ENCODE measurements at places on chromosomes 7 and 10.

GRCh38 chr10:20648263-20648874 lies 248.7 kb downstream of the NEBL start:
- DNase-seq: no peak

GRCh38 chr7:45126920-45127319 lies 15.4 kb upstream of the TBRG4 start:
- no peak for DNase-seq

DNA sequence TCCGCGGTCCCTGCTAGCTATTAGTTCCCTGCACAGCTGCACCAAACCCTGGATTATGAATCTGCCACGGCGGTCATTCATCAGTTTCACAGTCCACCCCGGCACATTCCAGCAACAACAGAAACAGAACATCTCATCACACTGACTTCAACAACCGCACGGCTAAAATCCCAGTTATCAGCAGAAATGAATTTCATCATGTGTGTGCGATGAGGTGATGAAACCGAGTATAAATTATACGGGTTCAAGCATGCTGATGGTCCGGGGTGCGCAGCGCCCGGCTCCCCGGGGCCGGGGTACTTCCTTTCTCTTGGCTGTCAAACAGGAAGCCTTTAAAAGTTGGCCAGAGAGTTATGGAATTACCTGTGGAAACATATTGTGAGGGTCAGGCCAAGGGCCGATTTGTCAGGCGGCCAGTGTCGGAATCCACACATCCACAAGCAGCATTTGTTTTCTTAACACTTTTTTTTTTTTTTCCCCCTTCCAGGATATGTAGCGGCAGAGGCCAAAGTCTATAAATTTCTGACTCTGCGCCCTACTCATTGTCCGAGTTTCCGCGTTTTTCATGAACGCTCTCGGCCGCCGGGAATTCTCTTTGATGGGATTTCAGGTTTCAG lies 420.9 kb upstream of the MGMT start:
- DNase-seq: no peak

DNA sequence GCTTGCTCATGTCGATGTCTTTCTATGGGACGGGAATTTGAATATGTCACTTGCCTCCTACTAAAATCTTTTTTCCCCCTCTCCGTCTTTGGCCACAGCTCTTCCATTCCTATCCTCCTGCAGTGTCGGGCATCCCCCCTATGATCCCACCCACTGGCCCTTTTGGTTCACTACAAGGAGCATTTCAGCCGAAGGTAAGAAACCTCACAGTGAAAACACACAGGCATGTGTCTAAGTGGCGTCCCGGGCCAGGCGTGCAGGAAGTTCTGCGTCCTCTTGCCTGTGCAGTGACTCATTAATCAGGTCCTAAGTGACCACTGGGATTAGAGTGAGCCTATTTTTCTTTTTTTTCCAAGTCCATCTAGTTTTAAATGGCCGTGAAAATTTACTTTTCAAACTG lies 360.5 kb upstream of the GALNT17 start:
- DNase-seq: no peak

- DNase-seq: no peak
Measured at GRCh38 chr10:393106-393745, 258.0 kb downstream of the ZMYND11 start.

- DNase-seq: no peak
Measured at GRCh38 chr7:43872406-43873110, 3.2 kb upstream of the MRPS24 start.

- DNase-seq: no peak
Measured at GRCh38 chr7:69696054-69696591, 97.8 kb downstream of the AUTS2 start.

- no peak for DNase-seq
Measured at GRCh38 chr10:122863216-122864193, 15.9 kb downstream of the FAM24B start.

DNA sequence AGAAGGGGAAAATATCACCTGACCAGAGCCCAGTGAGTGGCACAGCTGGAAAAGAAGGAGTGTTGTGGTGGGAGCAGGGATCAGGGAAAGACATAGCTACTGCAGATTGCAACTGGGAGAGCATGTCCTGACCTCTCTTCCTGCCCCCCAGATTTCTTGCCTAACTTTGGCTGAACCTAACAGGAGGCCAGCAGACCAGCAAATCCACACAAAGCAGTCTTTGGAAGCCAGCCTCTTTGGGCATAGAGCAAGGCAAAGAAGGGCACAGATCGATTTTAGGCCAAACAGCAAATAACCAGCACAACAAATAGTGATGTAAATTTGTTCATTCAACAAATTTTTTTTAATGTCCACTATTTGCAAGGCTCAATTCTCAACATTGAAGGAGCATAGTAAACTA lies 433.2 kb upstream of the GHITM start:
- no peak for DNase-seq

GRCh38 chr7:43721193-43721806 lies 8.0 kb downstream of the COA1 start:
- DNase-seq: peak; percentile 20

- no peak for DNase-seq
Measured at GRCh38 chr10:32964270-32964669, 6.2 kb upstream of the ITGB1 start.

DNA sequence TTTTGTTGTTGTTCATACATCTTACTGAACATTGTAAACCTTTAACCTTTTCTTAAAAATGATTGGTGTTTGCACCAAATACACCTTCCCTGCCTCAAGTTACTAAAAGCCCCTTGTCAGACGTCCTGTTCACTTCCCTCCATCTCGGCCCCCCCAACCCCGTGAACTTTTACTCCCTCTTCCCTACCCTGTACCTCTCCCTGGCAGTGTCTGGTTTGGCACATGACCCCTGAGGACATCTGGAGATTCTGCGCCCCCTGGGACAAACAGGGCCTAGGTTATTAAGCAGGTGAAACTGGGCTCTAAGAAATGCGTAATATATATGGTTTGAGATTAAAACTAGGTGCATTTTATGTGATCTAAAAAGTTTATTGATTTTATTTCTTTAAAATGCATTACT lies 1.4 kb downstream of the PPP2R2D start:
- DNase-seq: no peak

- DNase-seq: no peak
Measured at GRCh38 chr10:76432016-76433012, 1000.9 kb downstream of the LRMDA start.

DNA sequence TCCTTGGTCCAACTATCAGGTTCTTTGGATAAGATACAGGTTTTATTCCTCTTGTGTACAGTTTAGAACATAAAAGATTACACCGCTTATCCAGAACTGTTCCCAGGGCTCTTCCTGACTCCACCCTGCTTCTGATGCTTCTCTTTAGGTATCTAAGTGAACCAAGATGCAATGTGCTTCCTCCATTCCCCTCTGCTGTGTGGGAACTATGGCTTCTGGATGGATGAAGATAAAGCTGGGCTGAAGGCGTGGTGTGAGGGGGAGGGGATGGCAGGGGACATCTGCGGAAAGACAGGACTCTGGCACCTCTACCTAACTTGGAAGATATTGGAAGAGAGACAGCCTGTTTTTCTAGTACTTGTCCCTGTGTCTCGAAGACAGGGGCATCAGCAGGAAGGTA lies 209.9 kb upstream of the TBX20 start:
- DNase-seq: no peak

- DNase-seq: no peak
Measured at GRCh38 chr10:70619271-70620019, 16.9 kb upstream of the PRF1 start.

DNA sequence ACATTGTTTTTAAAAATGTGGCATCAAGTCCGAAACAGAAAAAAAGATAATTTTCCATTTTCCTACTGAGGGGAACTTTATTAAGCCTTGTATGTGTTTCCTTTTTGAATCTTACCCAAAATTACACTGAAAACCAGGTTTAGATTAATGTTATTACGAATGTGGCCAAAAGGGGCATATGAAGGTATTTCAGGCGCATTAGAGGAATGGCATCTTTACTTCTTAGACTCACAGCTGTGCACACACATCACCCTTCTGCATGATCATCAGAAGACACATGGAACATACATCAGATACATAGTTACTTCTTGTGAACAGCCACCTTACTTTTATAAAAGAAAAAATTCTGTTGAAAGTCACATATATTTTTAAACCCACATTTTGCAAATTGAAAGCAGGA lies 58.6 kb upstream of the ZPBP start:
- DNase-seq: no peak

- DNase-seq: peak; percentile 55
Measured at GRCh38 chr10:484441-484924, 205.0 kb downstream of the DIP2C start.

GRCh38 chr7:40300146-40300670 lies 165.4 kb downstream of the SUGCT start:
- no peak for DNase-seq

- DNase-seq: no peak
Measured at GRCh38 chr10:43122826-43123225, 15.4 kb upstream of the CSGALNACT2 start.

- no peak for DNase-seq
Measured at GRCh38 chr10:131797626-131798025, 103.2 kb upstream of the PPP2R2D start.

DNA sequence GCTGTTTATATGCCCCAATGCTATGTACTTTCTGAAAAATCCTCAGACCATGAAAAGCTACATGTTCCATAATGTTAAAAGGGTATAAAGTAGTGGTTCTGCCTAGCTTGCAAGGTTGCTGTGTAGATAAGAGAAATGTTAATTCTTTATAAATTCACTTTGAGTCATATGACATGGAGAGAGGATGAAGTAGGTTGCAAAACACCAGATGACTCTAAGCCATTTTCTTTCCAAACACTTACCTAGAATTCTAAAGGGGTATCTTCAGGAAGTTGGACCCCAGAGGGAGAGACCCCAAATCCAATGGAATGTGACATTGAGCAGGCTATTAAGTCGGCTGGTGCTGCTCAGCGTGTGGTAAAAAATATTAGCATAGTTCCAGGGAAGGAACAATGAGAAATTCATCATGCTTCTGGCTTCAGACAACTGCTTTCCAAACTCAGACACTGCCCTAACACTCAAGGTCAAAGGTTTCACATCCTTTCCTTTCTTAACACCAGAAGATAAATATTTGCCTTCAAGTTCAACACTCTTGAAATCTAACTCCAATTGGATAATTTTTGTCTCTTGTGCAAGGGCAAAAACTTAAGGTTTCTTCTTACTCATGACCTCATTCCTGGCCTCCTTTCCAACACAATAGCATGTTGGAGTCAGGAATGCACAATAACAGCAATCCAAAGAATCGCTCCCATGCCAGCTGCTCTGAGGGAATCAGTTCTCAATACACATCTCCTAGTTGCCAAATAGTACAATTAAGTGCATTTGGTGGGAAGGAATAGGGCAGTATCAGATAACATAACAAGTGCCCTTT lies 100.7 kb upstream of the AFAP1L2 start:
- no peak for DNase-seq

GRCh38 chr7:25456467-25457171 lies 228.3 kb upstream of the NPVF start:
- DNase-seq: peak; percentile 57

DNA sequence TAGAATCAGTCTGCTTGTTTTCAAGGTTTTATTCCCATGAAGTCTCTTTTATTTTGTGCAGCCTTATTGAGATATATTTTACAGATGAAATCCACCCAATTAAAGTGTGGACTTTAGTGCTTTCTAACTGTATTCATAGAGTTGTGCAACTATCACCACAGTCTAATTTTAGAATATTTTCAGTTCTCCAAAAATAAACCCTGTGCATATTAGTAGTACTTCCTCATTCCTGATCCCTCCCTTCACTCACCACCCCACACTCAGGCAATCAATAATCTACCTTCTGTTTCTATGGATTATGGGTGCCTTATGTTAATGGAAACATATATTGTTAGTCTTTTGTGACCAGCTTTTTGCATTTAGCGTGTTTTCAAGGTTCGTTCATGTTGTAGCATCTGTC lies 185.7 kb upstream of the TMEM72 start:
- DNase-seq: no peak

- DNase-seq: no peak
Measured at GRCh38 chr10:130773941-130774340, 537.6 kb downstream of the TCERG1L start.

- DNase-seq: no peak
Measured at GRCh38 chr7:151793531-151793951, 83.4 kb downstream of the PRKAG2 start.

DNA sequence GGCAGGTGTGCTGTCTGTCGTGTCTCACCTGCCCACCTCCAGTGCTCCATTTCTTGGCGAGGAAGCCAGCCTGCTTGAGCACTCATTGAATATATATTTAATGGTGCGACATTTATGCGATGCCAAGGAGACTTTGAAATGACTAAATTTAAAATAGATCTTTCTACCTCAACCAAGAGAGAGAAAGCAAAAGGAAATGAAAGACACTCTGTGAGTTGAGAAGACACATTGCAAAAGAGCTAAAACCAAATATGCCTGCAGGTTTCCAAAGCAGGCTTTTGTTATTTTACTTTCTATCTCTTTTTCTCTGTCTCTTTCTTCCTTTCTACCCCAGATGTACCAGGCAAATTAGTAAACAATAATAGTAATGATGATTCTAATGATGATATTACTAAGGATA lies 53.6 kb upstream of the AOAH start:
- no peak for DNase-seq

GRCh38 chr10:88962336-88962735 lies 9.8 kb upstream of the ACTA2 start:
- DNase-seq: no peak

- DNase-seq: no peak
Measured at GRCh38 chr7:151436446-151437158, 3.3 kb downstream of the CRYGN start.

GRCh38 chr7:142300689-142301088 lies 42.8 kb upstream of the PRSS58 start:
- no peak for DNase-seq

GRCh38 chr7:145839814-145840213 lies 276.8 kb upstream of the CNTNAP2 start:
- no peak for DNase-seq

DNA sequence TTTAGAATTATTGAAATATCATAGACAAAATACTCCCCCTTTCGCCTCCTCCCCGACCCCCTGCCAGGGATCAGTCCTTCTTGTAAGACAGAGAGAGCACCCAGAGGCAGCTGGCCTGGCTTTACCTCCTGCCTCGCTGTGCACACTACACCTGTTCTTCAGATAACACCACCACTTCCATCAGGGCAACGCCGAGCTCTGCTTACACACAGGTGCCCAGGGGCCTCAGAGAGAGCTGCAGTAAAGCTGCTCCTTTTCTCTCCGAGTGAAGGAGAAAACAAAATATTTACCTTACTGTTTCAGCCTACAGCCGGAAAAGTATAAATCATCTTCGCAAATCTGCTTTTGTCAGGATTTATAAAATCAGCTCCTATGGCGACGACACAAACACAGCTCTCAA lies 80.7 kb downstream of the HIPK2 start:
- DNase-seq: peak; percentile 13

DNA sequence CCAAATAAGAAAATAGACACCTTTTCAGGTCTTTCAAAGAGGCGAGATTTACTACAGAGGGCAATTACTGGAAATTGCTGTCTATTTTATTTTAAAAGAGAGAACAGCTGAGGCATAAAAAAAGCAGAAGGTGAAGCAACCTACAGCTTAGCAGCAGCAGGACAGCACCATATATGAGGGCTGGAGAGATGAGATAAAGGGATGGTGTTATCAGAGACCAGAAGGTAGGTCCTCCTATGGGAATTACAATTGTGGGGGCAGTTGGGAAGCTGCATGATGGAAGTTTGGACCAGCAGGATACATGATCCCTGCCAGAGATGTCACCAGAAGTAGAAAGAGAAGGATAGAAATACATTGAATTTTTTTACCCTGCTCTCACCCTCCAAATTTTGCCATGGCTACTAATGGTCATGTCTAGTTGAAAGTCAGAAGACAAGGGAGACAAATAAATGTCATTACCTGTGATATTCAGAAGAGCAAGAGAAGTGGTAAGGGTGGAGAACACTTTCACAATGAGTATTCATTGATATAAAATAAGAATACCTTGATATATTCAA lies 77.2 kb upstream of the CALCR start:
- no peak for DNase-seq

All from COR-L47 (cell line).